HTR-8/SVneo (cell line): ENCODE measurements at places on chromosomes 7 and 10.

- DNase-seq, result no peak
Measured at GRCh38 chr10:71476228-71477011, 79.7 kb downstream of the CDH23 start.

- no peak for DNase-seq
Measured at GRCh38 chr7:95526128-95526738, 40.5 kb downstream of the ASB4 start.

GRCh38 chr7:44180631-44181030 is 8.6 kb downstream of the GCK start:
- DNase-seq, result no peak

DNA sequence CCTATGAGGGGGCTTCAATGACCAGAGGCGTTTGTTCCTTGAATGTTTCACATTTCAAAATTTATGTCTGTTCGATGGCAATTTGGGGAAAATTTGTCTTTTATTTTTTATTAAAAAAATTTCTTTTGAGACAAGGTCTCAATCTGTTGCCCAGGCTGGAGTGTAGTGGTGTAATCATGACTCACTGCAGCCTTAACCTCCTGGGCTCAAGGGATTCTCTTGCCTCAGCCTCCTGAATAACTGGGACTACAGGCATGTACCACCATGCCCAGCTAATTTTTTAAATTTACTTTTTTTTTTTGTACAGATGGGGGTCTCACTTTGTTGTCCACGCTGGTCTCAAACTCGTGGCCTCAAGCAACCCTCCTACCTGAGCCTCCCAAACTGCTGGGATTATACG is 39.7 kb downstream of the OTUD1 start:
- DNase-seq, result no peak

DNA sequence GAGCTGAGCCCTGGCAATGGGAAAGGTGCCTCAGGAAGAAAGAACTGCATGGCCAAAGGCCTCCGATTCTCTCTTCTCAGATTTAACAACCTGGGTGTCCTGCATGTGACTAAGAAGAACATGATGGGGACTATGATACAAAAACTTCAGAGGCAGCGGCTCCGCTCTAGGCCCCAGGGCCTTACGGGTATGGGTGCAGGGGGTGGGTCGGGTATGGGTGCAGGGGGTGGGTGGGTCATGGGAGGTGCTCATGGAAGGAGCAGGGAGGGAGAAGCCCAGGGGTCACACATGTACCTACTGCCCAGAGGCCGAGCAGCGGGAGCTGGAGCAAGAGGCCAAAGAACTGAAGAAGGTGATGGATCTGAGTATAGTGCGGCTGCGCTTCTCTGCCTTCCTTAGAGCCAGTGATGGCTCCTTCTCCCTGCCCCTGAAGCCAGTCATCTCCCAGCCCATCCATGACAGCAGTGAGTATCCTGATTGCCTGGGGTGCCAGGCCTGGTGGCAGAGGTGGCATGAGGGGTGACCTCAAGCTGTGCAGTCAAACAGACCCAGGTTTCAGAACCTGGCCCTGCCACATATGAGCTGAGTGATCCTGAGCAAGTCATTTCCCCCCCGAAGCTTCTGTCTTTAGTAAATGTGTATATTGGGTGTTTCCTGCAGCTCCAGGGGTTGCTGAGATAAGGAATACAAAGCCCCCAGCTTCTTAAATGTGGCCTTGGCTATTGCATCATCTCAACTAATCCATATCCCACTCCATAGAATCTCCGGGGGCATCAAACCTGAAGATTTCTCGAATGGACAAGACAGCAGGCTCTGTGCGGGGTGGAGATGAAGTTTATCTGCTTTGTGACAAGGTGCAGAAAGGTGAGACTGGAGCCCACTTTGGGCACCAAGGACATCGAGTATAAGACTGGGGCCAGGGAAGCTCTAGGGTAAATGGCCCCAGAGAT is 2.0 kb downstream of the NFKB2 start:
- no peak for DNase-seq

- DNase-seq, result no peak
Measured at GRCh38 chr7:70063927-70064326, 465.7 kb downstream of the AUTS2 start.

GRCh38 chr10:51469686-51470085 is 229.7 kb downstream of the CSTF2T start:
- no peak for DNase-seq

DNA sequence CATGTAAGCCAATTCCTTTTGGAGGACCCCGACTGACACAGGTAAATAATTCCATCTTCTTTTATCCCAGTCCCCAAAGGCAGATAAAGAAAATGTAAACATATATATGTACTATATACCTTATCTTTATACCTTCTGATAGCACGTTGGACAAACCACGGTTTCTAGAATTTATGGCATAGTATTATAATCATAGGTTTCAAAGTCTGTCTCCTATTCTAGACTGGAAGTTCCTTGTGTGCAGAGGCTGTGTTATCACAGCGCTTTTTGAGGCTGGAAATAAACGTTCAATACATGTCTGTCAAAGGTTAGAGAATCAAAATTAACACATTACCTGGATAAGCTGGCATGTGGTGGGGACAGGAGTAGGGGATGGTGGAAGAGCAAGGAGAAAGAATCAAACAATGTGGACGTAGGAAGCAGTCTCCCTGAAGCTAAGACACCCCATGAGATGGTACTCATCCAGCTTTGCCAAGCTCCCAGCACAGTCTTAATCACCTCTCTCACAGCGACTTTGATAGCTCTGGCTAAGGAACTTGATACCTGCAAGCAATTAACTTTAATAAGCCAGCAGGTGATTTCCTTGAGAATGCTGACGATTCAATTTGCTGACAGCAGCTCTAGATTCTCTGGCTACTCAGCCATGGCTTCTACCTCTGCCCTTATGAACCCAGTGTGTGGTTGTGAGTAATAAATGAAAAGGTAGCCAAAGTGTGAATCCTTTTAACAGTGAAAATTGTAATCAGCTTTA is 208.4 kb upstream of the LRRTM3 start:
- DNase-seq, result no peak

DNA sequence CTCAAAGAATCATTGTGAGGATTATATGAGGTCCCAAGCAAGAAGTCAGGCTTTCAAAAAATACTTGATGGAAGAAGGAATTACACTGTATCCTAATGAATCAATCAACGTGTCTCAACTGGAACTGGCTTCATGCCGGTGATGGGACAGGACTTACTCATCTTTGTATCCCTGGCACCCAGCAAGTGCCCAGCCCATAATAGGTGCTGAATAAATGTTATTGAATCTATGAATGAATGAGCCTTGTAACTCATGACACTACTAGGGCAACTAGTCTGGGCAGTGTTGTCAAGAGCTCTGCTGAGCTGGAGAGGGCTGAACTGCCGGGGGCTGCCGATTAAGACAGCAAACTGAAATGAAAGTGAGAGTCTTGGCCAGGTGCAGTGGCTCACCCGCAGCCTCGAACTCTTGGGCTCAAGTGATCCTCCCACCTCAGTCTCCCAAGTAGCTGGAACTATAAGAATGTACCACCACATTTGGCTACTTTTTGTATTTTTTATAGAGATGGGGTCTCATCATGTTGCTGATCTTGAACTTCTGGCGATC is 87.2 kb upstream of the KIF5B start:
- no peak for DNase-seq

DNA sequence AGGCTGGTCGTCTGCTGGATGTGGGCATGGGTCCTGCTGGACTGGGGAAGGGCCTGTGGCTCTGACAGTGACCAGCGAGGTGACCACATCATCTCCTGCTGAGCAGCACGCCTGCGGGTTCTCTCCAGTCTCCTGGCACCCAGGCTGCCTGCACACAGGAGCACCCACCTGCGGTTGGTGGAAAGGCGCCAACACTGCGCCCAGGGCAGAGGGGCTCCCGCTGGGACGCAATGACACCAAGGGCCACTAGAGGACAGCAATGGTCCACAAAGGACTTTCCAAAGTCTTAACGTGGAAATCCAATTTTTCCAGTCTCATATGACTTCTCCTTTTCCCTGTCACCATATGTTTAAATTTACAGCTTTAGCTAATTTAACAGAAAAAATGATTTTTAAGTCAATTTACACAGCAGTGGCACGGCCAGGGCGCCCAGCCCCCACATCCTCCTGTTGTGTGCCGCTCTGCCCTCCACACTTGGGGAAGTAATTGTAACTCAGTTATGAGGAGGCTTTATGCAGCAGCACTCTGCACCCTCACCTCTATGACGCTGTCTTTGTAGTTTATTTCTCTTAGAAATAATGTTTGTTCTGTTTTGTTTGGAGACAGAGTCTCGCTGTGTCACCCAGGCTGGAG is 38.1 kb downstream of the CFAP46 start:
- DNase-seq, result peak; percentile 57

- DNase-seq, result no peak
Measured at GRCh38 chr10:132104062-132104461, 38.3 kb downstream of the JAKMIP3 start.

GRCh38 chr7:36994456-36995112 is 270.3 kb upstream of the AOAH start:
- no peak for DNase-seq

- DNase-seq, result peak; percentile 50
Measured at GRCh38 chr10:72812753-72813430, 80.6 kb upstream of the OIT3 start.

DNA sequence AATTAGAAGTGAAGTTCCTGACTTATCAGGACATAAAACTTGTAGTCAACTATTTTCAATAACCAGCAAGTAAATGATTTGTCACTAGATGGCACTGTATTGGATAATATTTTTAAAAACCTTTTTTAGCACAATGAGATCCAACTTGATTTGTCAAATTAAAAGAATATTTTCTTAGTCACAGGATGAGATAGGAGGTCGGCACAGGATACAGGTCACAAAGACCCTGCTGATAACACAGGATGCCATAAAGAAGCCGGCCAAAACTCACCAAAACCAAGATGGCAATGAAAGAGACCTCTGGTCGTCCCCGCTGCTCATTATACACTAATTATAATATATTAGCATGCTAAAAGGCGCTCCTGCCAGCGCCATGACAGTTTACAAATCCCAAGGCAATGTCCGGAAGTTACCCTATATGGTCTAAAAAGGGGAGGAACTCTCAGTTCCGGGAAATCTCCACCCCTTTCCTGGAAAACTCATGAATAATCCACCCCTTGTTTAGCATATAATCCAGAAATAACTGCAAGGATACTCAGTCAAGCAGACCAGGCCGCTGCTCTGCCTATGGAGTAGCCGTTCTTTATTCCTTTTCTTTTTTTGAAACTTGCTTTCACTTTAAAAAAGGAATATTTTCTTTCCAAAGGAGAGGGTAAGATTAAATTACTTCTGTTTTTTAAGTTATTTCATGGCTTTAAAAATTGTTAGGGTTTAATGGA is 255.7 kb upstream of the MKLN1 start:
- no peak for DNase-seq

- no peak for DNase-seq
Measured at GRCh38 chr7:51262796-51263531, 53.6 kb downstream of the COBL start.

- peak; percentile 8 for DNase-seq
Measured at GRCh38 chr7:46391231-46392201, 470.4 kb upstream of the IGFBP3 start.

DNA sequence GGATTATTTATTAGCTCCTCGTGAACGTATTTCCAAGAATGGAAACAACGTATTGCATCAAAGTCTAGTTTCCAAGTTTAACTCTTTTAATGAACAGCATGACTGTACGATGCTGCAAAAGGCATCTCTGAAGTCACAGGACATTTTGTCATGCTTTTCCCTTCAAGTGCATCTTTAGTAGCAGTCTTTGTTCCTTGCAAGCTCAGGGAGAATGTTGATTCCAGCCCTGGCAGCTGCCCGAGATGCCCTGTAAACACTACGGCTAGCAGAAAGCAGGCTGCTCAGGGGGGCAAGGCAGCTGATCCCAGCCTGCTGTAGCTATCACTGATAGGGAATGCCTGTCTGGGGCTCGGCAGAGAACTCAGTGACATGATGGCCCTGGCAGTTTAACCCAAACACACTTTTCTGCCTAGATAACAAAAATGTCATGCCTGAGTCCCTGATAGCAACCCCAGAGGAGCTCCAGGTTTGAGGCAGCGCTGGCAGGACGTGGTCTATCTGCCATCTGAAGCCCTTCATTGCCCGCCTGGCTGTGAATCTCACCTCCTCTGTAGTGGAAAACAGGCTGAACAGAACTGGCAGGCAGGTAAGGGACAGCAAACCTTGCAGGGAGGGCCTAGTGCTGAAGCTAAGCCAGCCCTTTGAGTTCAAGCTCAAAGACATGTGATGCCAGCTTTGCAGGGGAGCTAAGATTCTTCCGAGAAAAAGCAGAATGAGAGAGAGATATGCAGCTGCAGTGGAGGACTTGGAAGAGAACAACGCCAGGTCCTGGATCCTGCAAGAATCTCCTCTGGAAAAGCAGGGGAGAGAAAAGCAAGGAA is 264.6 kb downstream of the SNX10 start:
- DNase-seq, result no peak

DNA sequence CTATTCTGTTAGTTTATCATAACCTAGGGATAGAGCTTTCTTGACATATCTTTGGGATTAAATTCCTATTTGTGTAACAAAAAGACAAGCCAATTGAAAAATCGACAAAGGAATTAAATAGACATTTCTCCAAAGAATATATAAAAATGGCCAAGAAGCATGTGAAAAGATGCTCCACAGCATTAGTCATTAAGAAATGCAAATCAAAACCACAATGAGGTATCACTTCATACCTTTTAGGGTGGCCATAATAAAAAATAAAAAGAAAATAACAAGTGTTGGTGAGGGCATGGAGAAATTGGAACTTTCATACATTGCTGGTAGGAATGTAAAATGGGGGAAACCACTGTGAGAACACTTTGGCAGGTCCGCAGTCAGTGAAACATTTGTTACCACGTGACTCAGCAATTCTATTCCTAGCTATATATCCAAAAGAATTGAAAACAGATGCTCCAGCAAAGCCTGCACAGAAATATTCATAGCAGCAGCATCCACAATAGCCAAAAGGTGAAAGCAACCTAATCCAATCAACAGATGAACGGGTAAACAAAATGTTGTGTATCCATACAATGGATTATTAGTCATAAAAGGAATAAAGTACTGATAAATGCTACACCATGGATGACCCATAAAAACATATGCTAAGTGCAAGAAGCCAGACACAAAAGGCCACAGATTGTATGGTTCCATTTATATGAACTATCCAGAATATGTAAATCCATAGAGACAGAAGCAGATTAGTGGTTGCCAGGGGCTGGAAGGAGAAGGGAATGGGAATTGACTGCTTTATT is 20.5 kb downstream of the SPAG6 start:
- DNase-seq, result no peak

DNA sequence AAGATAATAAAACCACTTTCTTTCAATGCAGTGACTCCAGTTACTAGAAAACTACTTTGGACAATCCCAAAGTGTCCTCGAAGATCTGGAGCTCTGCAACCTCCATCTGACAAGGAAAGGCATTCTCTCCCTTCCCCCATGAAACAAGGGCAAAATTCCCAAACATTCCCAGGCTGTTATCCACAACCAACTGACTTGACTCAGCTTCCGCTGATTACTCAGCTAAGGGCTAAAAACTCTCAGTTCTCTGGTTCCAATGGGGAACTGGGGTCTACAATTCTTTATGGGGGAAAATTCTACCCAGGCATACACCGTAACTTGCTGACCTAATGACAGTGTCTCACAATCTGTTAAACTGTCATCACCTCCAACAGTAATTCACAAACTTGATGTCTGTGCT is 48.4 kb downstream of the SFMBT2 start:
- DNase-seq, result no peak

- DNase-seq, result peak; percentile 81
Measured at GRCh38 chr7:101085162-101085964, at the start of gene TRIM56. Gene TRIM56 (plus strand): TSS chr7:101085481. CDS start chr7:101087313, 1,832 bp downstream.

GRCh38 chr7:156881679-156882078 is 11.3 kb downstream of the LMBR1 start:
- no peak for DNase-seq

- no peak for DNase-seq
Measured at GRCh38 chr10:76082956-76083355, 651.5 kb downstream of the LRMDA start.
